ENCODE measurements at places on chromosomes 5 and 9.

GRCh38 chr5:83865579-83865978 lies 144.9 kb upstream of the HAPLN1 start:
- DNase-seq = no peak

DNA sequence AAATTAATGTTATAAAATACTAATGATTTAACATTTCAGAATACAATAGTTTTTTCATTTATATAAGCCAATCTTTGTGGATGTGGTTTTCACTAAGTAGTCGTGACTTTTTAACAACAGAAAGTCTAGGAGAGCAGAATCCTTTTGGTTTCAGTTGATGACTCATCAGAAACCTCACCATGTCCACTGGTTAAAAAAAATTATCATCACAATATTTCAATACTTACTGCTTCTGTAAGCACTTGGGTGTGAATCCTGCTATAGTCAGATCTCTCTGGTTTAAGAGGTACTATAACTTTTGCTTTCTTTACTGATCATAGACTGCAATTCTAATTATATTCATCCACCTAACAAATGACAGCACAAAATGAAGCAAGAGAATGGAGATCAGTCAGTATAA lies 77.2 kb downstream of the MRPS30 start:
- DNase-seq = no peak

DNA sequence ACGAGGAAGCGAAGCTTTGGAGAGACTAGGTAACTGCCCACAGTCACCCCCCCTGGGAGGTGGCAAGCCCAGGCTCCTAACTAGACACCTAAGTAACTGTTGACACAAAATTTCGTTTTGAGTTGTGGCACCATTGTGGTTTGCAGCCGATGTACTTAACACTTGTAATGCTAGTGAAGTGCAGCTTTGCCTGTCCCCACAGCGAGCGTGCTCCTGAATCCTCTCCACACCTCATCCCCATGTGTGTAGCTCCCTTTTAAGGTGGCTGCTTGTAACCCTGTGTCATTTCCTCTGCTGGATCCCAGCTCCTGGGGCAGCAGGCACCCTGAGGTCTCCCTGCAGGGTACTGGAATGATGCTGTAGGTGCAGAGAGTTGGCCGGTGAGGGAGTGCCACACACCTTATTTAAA lies 114.9 kb downstream of the TRIO start:
- DNase-seq = no peak

- no peak for DNase-seq
These were observed 180.1 kb upstream of the MVB12B start for GRCh38 chr9:126146254-126147145.

GRCh38 chr9:36284226-36284625 lies 26.0 kb upstream of the GNE start:
- DNase-seq = no peak

All from stimulated activated CD4-positive, alpha-beta T cell treated with anti-CD3 and anti-CD28 coated beads, Interleukin-4, amount 100 ng/mL, for 4 hours (primary cell).